H1 (cell line): ENCODE measurements at places on chromosomes 13 and 19.

DNA sequence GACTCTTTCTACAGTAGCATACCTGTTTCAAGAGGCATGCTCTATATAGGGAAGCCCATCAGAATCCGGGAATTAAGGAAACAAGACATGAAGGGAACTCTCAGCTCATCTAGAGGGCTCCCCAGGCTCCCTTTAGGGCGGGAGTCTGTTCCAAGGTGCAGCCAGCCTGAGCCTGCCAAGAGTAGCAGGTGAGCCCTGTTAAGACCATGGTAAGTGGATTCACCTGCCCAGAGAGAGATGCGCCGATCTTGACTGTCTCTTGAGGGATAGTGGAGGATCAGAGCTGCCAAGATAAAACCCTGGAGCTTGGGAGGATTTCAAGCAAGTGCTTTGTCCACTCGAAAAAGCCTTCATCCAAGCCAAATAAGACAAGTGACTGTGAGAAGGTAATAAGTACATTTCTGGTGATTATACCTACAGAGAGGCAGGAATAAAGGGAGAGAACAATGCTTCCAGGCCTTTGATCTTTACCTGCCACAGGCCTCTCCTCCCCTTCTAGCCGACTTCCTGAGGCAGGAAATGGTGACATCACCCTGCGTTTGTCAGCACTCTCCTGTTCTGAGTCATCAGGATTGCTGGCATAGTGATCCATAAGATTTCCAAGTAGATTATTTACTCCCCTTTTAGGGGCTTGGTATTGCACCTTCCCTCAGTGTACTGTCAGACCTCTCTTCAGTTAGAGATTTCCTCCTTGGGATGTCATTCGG is 31.5 kb downstream of the KLF5 start:
- DNase-seq = peak; percentile 60

DNA sequence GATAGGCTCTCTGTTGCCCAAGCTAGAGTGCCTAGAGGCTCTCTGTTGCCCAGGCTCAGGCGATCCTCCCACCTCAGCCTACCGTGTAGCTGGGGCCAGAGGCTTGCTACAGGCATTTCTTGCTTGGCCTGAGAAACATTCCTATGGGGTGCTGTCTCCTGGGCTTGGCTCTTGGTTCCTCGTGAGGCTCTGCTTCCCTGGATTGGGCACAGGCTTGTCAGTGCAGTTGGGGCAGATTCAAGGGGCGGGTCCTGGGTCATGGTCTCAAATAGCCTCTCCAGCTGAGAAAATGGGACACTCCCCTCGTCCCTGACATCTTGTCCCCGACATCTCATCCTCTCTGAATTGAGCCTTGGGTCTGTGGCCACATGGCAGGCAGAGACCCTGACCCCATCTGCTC is 4.9 kb downstream of the TSSK6 start:
- DNase-seq = no peak

DNA sequence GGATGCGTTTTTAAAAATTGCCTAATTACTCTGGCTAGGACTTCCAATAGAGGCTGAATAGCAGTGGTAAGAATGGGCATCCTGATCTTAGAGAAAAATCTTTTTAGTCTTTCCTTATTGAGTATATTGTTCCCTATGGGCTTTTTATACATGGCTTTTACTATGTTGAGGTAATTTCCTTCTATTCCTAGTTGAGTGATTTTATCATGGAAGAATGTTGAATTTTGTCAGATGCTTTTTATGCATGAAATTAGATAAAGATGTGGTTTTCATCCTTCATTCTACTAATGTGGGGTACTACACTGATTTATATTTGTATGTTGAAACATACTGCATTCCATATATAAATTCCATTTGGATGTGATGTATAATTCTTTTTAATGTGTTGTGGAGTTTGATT is 2673.8 kb downstream of the PCDH9 start:
- DNase-seq = no peak

DNA sequence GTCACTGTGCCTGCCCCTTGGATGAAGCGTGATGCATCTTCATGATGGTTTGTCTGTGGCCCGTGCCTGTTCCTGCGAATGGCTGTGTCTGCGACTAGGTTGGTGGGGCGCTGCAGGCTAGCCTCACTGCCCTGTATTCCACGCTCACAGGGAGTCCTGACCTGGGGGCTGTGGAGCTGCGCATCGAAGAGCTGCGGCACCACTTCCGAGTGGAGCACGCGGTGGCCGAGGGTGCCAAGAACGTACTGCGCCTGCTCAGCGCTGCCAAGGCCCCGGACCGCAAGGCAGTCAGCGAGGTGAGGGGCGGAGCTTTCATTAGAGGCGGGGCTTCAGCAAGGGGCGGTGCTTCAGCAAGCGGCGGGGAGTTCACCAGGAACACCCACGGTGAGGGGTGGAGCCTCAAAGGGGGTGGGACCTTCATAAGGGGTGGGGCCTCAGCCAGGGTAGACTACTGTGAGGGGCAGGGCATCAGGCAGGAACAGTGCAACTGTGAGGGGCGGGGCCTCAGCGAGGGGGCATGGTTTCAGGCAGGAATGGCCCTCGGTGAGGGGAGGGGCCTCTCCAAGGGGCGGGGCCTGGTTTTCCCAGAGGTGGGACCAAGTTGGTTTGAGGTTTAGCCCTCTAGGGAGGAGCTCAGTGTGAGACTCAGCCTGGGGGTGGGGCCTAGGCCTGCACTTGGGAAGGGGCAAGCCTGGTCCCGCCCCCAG is 17.2 kb downstream of the PKN1 start:
- DNase-seq = peak; percentile 94

DNA sequence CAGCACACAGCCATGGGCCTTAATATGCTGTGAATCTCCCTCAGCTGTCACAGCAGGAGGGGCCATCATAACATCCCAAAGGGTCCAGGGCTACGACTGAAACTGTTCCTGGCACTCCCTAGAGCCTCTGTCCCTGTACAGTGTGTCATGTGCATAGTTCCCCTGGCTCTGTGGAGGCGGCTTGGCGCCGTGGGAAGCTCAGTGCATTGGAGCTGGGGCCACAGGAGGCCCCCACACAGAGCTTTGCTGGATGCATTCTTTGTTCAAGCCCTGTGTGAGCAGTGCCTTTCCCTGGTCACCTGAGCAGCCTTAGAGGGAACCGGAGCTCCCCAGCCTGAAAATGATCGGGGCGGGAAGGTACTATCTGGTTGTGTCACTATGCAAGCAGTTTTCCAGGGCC is 21.4 kb downstream of the UBXN6 start:
- DNase-seq = no peak

- DNase-seq = peak; percentile 79
These were observed at the start of gene PPFIA3 for GRCh38 chr19:49119411-49120324. TSS of gene PPFIA3 (plus strand) at chr19:49119544. CDS start at chr19:49127874, 8,330 bp downstream.

DNA sequence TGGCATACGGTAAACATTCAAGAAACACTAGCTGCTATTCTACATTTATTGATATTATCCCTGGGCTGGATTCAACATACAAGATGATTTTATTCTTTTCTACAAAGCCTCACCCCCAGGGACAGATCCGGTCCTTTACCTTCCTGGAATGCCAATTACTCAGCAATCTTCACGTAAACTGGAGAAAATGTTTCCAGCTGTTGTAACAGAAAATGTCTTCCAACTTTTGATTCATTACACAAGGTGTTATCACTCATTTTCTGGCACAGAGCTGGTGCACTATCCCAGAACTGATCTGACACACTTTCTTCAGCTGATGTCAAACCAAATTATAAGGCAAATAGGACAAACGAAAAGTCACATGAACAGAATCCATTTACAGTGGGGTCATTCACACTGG is 33.1 kb downstream of the DCLK1 start:
- DNase-seq = no peak

- no peak for DNase-seq
These were observed 14.6 kb upstream of the RPS15 start for GRCh38 chr19:1423436-1424191.

DNA sequence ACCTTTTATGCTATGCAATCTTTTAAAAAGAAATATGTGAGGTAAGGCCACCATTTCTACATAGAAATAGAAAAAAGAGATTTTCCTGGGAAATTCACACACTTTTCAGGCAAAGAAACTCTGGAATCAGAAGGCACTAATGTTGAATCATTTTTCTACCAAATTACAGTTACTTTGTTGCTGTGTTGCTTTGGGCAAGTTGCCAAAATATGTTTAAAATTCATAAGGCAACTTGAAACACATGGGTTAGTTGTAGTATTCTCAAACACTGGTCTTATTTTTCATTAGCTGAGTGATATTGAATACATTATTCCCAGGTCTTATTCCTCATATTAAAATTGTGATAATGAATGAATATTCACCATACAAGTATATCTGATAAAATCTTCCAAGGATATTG is 195.0 kb upstream of the SLITRK1 start:
- no peak for DNase-seq

- DNase-seq = no peak
These were observed 174.5 kb downstream of the USP12 start for GRCh38 chr13:26996965-26997752.

DNA sequence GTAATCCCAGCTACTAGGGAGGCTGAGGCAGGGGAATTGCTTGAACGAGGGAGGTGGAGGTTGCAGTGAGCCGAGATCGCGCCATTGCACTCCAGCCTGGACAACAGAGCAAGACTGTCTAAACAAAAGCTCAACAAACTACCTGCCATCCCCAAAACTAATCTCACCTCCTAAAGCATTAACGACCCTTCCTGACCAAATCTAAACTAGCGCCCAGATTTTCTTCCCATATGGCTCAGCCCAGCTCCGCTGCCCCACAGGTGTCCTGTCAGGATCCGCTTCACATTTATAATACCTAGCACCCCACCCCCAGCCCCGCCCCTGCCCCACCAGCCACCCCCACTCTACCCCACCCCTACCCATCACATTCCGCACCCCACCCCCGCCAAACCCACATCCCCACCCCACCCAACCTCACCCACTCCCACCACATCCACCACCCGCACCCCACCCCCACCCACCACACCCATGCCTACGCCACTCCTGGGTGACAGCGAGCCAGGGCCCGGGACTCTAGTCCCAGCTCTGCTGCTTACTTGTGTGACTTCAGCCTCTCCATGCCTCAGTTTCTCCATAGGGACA is 599 bp downstream of the C19orf12 start:
- no peak for DNase-seq

DNA sequence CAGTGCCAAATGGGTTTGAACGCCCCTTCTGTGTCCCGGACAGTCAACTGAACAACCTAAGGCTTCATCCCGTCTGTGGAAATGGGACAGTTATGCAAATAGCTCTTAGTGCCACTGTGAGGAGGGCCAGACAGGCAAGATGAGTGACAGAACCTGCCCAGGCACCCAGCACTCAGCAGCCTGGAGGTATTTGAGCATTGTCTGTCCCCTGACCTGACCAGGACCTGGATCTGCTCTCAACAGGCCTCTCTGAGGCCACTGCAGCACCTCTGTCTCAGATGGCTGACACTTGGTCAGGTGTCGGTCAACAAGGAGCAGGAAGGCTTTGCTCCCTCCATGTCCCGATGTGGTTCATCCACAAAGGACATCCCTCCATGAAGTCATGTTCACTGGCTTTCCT is 67.9 kb downstream of the CCDC70 start:
- DNase-seq = no peak

- DNase-seq = no peak
These were observed 234.7 kb downstream of the TSHZ3 start for GRCh38 chr19:31114585-31114984.

- no peak for DNase-seq
These were observed 105.4 kb downstream of the URI1 start for GRCh38 chr19:30047432-30047831.

GRCh38 chr19:42191330-42191729 is 26.1 kb downstream of the DEDD2 start:
- DNase-seq = no peak

DNA sequence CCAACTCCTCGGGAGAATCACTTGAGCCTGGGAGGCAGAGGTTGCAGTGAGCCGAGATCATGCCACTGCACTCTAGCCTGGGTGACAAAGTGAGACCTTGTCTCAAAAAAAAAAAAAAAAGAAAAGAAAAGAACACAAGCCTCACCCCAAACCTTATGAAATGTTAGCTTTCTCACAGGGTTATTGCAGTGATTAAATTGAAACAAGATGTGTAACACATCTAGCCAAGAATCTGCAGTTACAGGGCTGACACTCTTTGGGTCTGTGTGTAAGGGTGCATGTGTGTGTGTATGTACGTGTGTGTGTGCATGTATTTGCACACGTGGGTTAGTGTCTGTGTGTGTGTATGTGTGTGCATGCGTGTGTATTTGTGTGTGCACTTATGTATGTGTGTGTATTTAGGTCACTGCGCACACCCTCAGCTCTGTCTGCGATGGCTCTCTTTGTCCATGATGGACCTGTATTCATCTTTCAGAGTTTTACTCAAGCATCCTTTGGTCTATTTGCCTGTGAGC is 336.3 kb downstream of the UQCRFS1 start:
- DNase-seq = no peak

- DNase-seq = no peak
These were observed 288.9 kb upstream of the MAB21L1 start for GRCh38 chr13:35765366-35765765.

DNA sequence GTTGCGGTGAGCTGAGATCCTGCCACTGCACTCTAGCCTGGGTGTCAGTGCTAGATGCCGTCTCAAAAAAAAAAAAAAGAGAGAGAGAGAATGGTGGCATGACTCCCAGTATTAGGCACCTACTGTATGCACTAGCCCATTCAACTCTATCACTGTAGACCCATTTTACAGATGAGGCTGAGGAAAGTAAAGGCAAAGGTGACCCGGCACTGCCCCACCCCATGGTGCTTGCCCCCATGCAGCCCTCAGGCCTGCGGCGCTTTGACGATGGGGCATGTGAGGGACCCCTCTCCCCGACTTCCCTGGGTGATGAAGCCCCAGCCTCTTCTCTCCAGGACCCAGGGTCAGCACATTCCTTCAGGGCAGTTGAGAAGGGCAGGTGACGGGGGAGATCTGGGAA is 7.3 kb downstream of the NPAS1 start:
- no peak for DNase-seq

- DNase-seq = no peak
These were observed 49.9 kb downstream of the UGGT2 start for GRCh38 chr13:96003304-96003703.

DNA sequence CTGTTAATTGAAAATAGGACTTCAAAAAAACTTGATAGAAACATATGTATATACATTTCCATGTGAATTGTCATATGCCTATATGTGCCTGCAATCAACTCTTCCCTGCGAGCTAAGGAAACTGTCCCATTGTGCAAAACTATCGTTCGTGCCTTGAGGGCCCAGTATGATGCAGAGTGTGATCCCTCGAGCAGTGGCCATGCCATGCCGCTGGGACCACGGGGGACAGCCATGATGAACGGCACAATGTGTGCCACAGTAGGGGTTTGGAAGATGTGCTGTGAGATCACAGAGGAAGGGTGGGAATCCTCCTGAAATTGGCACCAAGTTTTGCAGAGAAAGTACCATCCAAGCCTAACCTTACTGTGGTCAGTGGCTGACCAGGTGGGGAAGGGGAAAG is 118.1 kb upstream of the SOX1 start:
- no peak for DNase-seq

- no peak for DNase-seq
These were observed 8.7 kb upstream of the KLK12 start for GRCh38 chr19:51043497-51043896.

GRCh38 chr13:90868321-90868920 is 479.1 kb upstream of the MIR17HG start:
- no peak for DNase-seq

GRCh38 chr13:51291341-51291740 is 48.1 kb upstream of the SERPINE3 start:
- DNase-seq = peak; percentile 29
